A549 treated with RU486 at 1 μM for 4 hours (cell line): ENCODE measurements at places on chromosomes 13 and 19. TPM values are rescaled to one million over a fixed set of nuclear protein-coding genes. Genes with fewer than 3 reads are reported as not detected.

POU4F1 gene
- 0.66 to 1.0 TPM (median 0.79 TPM) in 5 replicates for total RNA-seq

SLC25A41 gene
- 0.06 to 0.24 TPM (median 0.16 TPM) in 3 of 5 replicates, not detected in the others for total RNA-seq

UBE2L5 gene
- total RNA-seq, result not detected in 5 replicates

MISP3 gene
- total RNA-seq, result 2.2 to 4.8 TPM (median 4.3 TPM) in 5 replicates

USE1 gene
- total RNA-seq, result 12.8 to 17.5 TPM (median 14.7 TPM) in 5 replicates

ZSCAN4 gene
- total RNA-seq, result not detected in 5 replicates

IPO5 gene
- total RNA-seq, result 64.9 to 105 TPM (median 88.3 TPM) in 5 replicates

ZNF599 gene
- 1.7 to 3.3 TPM (median 2.7 TPM) in 5 replicates for total RNA-seq

ERICH6B gene
- total RNA-seq, result not detected in 5 replicates

POU2F2 gene
- total RNA-seq, result 0.28 to 0.62 TPM (median 0.47 TPM) in 5 replicates

C2CD4C gene
- 0.15 to 0.61 TPM (median 0.54 TPM) in 5 replicates for total RNA-seq

C19orf85 gene
- total RNA-seq, result not detected in 5 replicates

SERPINE3 gene
- not detected in 5 replicates for total RNA-seq

ZFP28 gene
- 2.6 to 3.7 TPM (median 3.3 TPM) in 5 replicates for total RNA-seq

DCT gene
- not detected in 5 replicates for total RNA-seq

THSD8 gene
- total RNA-seq, result 0.70 to 17.2 TPM (median 12.5 TPM) in 4 of 5 replicates, not detected in the other

EFNA2 gene
- 0.95 to 2.7 TPM (median 1.9 TPM) in 5 replicates for total RNA-seq

TNFRSF19 gene
- total RNA-seq, result 1.5 to 3.8 TPM (median 3.1 TPM) in 5 replicates

SYNGR4 gene
- total RNA-seq, result 1.9 to 4.4 TPM (median 3.1 TPM) in 5 replicates

CEACAM3 gene
- not detected in 5 replicates for total RNA-seq

THOP1 gene
- total RNA-seq, result 75.6 to 106 TPM (median 98.3 TPM) in 5 replicates

ZNF345 gene
- total RNA-seq, result 0.18 to 0.34 TPM (median 0.21 TPM) in 3 of 5 replicates, not detected in the others

SPIB gene
- total RNA-seq, result 0.11 to 0.52 TPM (median 0.23 TPM) in 4 of 5 replicates, not detected in the other

NOP53 gene
- 248 to 294 TPM (median 261 TPM) in 5 replicates for total RNA-seq

KASH5 gene
- 0.10 TPM in 1 of 5 replicates, not detected in the others for total RNA-seq

HIF3A gene
- total RNA-seq, result not detected in 5 replicates

CCDC70 gene
- total RNA-seq, result 0.14 TPM in 1 of 5 replicates, not detected in the others

ATF5 gene
- total RNA-seq, result 45.7 to 62.6 TPM (median 55.7 TPM) in 5 replicates
